ENCODE measurements at places on chromosomes 1 and 21.

DNA sequence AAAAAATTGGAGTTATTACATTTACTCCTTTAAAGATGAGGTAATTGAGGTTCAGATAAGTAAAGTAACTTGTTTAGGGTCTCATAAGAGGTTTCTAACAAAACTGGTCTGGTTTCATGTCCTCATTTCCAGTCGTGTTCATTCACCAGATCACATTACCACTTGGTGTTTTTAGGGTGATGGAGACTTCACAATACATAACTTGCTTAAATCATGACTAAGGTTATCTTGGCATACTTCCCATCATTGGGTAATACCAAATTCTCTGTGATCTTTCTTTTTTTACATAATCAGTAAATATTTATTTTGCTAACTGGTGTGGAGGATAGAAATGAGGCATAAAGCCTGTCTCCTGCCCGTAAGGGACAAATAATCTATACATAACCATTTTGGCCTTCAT lies 31.6 kb upstream of the RPTN start:
- no peak for DNase-seq

DNA sequence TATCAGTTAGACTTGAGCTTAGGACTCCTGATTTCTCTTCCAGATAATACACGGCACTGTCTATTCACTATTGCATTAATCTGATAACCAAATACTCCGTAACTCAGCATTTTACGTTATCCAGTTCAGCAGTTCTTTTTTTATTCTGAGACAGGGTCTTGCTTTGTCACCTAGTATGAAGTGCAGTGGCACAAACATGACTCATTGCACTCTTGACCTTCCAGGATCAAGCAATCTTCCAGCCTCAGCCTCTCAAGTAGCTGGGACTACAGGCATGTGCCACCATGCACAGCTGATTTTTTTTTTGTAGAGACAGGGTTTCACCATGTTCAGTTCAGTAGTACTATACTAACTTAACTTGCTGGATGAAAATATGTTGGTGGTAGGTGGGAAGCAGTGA lies 156.4 kb downstream of the PATJ start:
- no peak for DNase-seq

DNA sequence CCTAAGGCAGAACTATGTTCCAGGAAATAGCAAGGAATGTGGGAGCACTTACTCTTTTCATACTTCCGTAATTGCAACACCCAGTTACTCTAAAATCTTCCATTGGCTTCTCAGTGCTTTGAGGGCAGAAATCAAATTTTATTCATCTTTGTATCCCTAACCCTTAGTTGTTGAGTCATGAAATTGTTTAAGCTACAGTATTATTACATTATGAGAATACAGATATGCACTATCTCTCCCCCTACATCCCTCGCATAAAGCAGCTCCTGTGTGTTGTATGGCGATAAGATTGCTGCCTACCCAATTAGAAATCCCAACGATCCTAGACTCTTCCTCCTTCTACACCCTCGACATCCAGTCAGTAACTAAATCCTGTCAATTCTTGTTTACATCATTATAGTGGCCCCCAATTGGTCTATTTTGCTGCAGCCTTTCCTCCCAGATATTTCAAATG lies 2.6 kb downstream of the AIDA start:
- DNase-seq = no peak

GRCh38 chr1:154442006-154442740 lies 37.0 kb downstream of the IL6R start:
- DNase-seq = no peak

DNA sequence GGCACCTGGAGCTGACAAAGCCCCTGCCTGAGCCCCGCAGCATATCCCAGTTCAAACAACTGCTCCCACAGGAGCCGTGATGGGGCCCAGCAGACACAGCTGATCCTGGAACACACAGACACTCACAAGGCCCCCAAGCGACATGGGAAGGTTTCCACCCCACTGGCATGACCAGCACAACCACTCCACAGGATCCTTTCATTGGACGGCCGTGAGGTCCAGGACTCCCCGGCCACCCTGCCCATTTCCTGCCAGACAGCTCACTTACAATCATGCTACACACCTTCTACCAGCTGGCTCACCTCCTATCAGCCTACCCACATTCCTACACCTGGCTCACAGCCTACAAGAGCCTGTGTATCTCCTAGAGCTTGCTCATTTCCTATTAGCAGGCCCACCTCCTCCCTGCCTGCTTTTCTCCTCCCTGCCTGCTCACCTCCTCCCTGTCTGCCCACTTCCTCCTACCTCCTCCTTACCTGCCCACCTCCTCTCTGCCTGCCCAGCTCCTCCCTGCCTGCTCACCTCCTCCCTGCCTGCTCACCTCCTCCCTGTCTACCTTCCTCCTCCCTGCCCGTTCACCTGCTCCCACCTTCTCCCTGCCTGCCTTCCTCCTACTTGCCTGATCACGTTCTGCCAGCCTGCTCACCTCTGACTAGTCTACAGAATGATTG lies 73.9 kb downstream of the MATN1 start:
- no peak for DNase-seq

DNA sequence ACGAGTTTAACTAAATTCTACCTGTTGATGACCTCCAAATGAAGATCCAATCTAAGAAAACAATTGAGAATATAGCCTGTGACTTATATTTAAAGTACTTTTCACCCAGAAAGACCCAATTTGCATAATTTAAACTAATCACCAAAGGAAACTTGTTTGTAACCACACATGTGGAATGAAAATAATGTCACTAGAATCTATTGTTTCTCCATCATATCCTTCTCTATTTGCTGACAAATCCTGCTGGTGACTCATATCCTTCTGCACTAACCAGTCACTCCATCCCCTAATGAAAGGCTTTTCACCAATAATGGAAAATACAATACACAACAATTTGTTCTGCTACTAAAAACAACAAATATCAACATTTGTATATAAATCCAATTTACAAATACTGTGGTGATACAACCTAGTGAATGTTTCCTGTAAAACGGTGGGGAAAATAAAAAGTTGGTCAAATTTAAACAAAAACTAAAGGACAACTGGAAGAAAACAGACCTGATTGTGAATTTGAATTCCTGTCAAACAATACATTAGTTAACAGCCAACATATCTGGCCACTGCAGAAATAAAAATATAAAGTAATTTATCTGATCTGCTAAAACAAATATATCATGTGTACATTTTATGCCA lies 6.5 kb downstream of the PTP4A2 start:
- no peak for DNase-seq
